ENCODE measurements at places on chromosomes 1 and 21.
A peak's percentile ranks its signal among the peaks of the same experiment; 100 is the strongest.

GRCh38 chr1:207873055-207873890, 37.7 kb downstream of the CD34 start:
- H3K36me3 ChIP-seq = no peaks in the 10 kb centered on the region
- no peaks in the 10 kb centered on the region for H3K4me1 ChIP-seq
- no peak overlapping the region for H3K27ac ChIP-seq
- DNase-seq = no peak
- no peaks in the 10 kb centered on the region for H3K27me3 ChIP-seq

GRCh38 chr1:6180268-6180706, at the start of gene CHD5:
Gene CHD5 (minus strand): TSS chr1:6180321. CDS start chr1:6180023, 298 bp downstream.
- H3K4me1 ChIP-seq = peaks cover 25% of the 10 kb centered on the region
- H3K27me3 ChIP-seq = no peaks in the 10 kb centered on the region
- no peak for DNase-seq
- H3K36me3 ChIP-seq = no peaks in the 10 kb centered on the region

GRCh38 chr1:157249326-157249725, 111.1 kb upstream of the ETV3 start:
- no peak for DNase-seq
- no peaks in the 10 kb centered on the region for H3K27me3 ChIP-seq
- no peaks in the 10 kb centered on the region for H3K4me1 ChIP-seq
- no peak overlapping the region for H3K4me3 ChIP-seq

GRCh38 chr1:33784876-33785275, 79.0 kb upstream of the HMGB4 start:
- no peaks in the 10 kb centered on the region for H3K36me3 ChIP-seq
- H3K4me3 ChIP-seq = no peak overlapping the region
- H3K27ac ChIP-seq = no peak overlapping the region
- H3K4me1 ChIP-seq = no peaks in the 10 kb centered on the region

DNA sequence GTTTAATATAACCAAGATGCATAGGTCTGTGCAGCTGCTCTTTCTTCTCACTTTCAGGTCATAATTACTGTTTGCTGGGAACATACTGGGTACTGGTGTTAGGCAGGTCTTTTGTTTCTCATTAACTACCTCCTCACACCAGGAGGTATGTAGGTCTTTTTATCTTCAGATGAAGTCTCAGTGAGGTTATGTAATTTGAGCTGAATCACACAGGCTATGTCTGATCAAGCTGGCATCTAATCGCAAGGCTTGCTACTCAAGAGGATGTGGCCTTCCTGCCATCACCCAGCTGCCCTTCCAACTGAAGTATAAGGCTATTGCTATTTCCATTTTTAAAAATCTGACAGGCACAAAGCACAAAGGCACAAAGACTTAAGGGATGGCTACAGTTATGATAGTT, 96.4 kb downstream of the RUNX1 start:
- H3K27ac ChIP-seq = no peak overlapping the region
- H3K4me3 ChIP-seq = no peak overlapping the region
- no peaks in the 10 kb centered on the region for H3K36me3 ChIP-seq

DNA sequence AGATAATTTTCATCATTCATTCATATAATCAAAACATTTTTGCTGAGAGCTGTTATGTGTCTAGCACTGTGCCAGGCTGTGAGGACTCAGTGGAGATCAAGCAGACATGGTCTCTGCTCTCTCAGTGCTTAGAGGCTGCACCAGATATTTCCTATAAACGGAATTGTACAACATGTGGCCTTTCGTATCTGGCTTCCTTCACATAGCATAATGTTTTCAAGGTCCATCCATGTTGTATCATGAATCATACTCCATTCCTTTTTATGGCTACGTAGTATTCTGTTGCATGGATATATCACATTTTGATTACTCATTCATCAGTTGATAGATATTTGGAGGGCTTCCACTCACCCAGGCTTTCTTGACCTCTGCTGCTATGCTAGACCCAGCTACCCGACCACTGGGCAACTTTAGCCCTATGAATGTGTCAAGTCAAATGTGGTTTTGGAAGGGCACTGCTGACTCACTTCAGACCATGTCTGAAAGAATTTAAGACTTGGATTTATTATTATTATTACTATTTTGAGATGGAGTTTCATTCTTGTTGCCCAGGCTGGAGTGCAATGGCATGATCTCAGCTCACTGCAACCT, 18.5 kb downstream of the NCF2 start:
- no peak overlapping the region for H3K4me3 ChIP-seq
- no peaks in the 10 kb centered on the region for H3K36me3 ChIP-seq
- no peak overlapping the region for H3K27ac ChIP-seq
- peaks cover 51% of the 10 kb centered on the region for H3K4me1 ChIP-seq
- no peak for DNase-seq

GRCh38 chr1:204406621-204407020, 5.0 kb downstream of the PPP1R15B start:
- H3K27me3 ChIP-seq = no peaks in the 10 kb centered on the region
- no peak for DNase-seq
- H3K4me3 ChIP-seq = peak overlapping the region; percentile 97
- H3K27ac ChIP-seq = peak overlapping the region; percentile 21
- H3K4me1 ChIP-seq = peaks cover 27% of the 10 kb centered on the region

- H3K27me3 ChIP-seq = no peaks in the 10 kb centered on the region
- no peak overlapping the region for H3K27ac ChIP-seq
- no peak overlapping the region for H3K4me3 ChIP-seq
- H3K4me1 ChIP-seq = no peaks in the 10 kb centered on the region
- no peak for DNase-seq
Observed at GRCh38 chr1:234559902-234560676, 49.9 kb downstream of the IRF2BP2 start.

Data from thoracic aorta (tissue), 2 donors.